ENCODE measurements at places on chromosomes 2 and 18.

- no peak for DNase-seq
Observed at GRCh38 chr18:55236150-55236931, 277.1 kb upstream of the CCDC68 start.

DNA sequence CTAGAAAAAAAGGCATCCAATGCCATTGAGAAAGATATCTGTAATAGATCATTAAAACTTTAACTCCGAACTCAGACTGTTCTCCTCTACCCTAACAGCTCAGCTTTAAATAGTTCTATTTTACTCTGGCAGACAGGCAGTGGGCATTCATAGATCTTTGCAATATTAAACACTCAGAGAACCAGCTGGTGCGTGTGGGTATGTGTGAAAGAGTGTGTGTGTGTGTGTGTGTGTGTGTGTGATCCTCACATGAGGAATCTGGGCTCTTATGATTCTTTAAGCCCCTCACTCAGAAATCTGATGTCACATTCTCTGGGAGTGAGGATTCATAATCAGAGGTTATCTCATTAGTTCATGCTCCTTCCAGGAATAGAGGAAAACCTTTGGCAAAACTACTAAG lies 144.3 kb downstream of the KCNH7 start:
- DNase-seq = no peak

DNA sequence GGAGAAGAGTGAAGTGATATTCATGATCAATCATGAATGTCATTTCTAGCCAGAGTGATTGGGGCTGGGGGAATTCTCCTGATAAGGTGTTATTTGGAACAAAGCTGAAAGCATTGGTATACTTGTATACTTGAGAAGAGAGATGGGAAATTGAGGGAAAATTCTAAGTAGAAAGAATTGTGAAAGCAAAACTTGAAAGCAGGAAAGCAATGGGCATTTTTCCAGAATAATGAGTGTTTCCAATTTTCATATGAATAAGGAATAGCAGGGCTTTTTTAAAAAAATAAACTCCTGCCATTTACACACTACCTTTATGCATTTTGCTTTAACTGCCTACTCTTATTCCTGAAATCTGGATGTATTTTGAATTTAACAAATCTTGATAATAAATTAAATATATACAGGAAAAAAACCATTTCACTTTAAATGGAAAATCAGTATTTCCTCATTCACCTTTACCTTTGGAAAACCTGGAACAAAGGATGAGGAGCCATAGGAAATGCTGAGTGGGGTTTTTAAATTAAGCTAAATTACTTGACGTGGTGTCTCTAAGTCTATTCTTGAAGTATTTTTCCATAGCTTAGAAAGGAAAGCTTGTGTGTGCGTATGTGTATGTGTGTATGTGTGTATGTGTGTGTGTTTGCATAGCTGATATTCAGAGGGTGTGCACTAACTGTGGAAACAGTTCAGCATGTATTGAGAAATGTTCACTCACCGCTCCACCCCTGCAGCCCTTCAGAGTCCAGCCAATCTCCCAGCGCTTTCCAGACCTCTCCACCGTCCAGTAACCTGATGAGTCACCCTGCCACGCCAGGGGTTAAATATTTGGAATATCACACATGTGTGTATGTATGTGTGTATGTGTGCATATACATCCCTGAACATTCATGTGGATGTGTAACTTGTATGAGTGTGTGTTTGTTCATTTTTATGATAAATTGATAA lies 427.3 kb downstream of the THSD7B start:
- no peak for DNase-seq

- no peak for DNase-seq
Observed at GRCh38 chr2:53701221-53701620, 66.4 kb upstream of the CHAC2 start.

- peak; percentile 66 for DNase-seq
Observed at GRCh38 chr2:225400060-225400511, 576 bp downstream of the NYAP2 start.

DNA sequence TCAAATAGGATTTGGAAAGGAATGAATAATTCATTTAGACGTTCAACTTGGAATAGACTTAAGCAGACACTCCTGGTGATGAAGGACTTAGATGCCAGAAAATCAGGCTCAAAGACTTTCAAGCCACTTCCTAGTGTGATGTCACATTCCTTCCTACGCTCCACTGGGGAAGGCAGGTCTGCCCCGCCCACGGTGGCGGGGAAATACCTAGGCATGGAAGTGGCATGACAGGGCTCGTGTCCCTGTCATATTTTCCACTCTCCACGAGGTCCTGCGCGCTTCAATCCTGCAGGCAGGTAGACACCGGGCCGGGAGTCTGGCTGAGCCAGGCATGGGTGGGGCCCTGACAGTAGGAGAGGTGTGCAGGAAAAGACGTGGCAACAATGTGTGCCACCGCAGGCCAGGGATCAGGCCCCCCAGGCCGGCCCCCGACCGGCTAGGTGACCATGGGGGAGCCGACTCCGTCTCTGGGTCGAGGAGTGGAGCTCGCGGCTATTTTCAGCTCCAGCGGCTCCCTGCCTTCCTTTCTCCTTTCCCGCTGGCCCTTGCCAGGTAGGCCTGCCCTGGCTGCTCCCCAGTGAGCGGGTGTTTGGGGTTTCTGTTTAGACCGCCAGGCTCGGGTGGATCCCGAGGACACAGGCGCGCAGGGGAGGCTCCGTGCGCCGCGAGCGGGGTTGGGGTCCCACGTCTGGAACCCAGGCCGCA lies at the start of gene IL1RL2:
Gene IL1RL2 (plus strand): TSS at position 233 of the 705 bp plus-strand sequence. CDS start 845 bp downstream, outside the sequence.
- DNase-seq = peak; percentile 75

DNA sequence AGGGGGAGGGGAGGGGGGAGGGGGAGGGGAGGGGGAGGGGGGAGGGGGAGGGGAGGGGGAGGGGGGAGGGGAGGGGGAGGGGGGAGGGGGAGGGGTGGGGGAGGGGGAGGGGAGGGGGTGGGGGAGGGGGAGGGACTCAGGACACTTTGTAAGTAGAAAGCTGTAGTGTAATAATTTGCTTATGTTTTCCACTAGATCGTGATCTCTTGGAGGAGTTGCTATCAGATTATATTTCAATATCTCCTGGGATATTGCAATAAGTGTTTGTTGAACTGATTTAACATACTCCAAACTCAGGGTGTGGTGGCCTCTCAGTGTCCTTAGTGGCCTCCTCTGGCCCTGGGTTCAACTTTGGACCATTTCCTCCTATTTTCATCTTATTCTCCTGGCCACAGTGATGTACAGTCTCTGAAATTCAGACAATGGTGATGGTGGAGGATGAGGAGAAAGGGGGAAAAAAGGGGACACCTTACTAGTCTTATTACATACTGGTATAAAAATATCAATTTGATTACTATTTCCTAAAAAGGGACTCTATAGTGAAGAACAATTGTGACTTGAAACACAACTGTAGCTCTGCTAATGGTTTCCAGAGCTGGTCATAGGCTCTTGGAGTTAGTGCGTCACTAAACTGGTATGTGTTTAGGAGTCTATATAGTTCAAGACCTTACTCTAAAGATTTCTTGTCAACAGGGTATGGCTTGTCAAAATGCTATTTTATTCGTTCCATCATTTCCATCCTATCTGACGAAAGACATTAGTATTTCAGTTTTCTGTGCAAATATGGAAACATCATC lies 89.6 kb downstream of the DDX1 start:
- DNase-seq = no peak

- no peak for DNase-seq
Observed at GRCh38 chr2:29235411-29235810, 120.2 kb downstream of the CLIP4 start.

DNA sequence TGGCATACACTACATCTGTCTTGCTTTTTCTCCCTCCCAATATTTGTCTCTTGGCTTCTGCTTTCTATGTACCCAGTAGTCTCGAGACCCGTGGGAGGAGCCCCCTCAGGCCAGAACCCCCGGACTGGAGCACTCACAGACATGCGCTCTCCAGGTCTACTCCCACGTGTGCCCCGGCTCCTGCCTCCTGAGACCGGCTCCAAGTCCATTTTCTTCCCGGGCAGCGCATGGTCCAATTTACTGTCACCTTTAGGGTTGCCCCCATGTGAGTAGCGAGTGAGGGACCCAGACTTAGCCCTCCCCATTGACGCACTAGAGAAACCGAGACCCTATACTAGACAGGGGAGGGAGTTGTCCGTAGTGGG lies 11.8 kb upstream of the TEX51 start:
- DNase-seq = no peak

GRCh38 chr18:56532176-56532840 lies 106.1 kb downstream of the TXNL1 start:
- peak; percentile 42 for DNase-seq

- DNase-seq = no peak
Observed at GRCh38 chr18:45330170-45330594, 285.1 kb upstream of the SLC14A2 start.

DNA sequence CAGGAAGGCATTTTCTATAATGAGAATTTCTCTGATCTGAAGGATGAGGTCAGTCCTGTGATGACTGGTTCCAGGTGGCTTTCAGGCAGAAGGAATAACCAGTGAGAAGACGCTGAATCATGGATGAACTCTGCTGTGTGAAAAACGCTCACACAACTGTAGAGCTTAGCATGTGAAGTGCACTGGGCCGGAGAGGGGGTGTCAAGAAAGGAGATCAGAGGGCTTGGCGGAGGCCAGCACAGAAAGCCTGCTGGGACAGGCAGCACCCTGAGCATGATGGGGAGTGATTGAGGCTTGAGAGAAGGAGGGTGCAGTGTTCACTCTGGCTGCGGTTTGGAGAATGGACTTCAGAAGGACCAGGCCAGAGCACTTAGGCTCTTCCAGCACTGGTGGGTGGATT lies 236.5 kb downstream of the TPGS2 start:
- peak; percentile 70 for DNase-seq
